Frontal cortex (tissue), 4 donors: ENCODE measurements at places on chromosomes 13 and 19. TPM values are rescaled to one million over a fixed set of nuclear protein-coding genes. Genes with fewer than 3 reads are reported as not detected.

GRCh38 chr19:39864118-39864517 is 17.9 kb upstream of the FBL start:
- DNase-seq: no peak

- no peak for DNase-seq
Observed at GRCh38 chr19:46124638-46125115, at the start of gene IGFL3. TSS of gene IGFL3 (minus strand) at chr19:46124688. CDS start at chr19:46124649, 39 bp downstream.

GRCh38 chr19:50341091-50341564 is 12.0 kb upstream of the KCNC3 start:
- DNase-seq: no peak

- DNase-seq: peak; percentile 89
Observed at GRCh38 chr19:7852851-7853769, 21.1 kb downstream of the PRR36 start.

DNA sequence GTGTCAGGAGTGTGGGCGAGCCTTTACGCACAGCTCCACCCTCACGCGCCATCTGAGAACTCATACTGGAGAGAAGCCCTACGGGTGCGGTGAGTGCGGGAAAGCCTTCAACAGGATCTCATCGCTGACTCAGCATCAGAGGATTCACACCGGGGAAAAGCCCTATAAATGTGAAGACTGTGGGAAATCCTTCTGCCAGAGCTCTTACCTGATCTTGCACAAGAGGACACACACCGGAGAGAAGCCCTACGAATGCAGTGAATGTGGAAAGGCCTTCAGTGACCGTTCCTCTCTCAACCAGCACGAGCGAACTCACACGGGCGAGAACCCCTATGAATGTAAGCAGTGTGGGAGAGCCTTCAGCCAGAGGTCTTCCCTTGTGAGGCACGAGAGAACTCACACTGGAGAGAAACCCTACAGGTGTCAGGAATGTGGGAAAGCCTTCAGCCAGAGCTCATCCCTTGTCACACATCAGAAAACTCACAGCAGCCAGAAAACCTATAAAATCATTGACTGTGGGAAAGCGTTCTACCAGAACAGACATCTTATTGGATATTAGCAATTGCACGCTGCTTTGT is 6.9 kb upstream of the ZNF555 start:
- no peak for DNase-seq

DNA sequence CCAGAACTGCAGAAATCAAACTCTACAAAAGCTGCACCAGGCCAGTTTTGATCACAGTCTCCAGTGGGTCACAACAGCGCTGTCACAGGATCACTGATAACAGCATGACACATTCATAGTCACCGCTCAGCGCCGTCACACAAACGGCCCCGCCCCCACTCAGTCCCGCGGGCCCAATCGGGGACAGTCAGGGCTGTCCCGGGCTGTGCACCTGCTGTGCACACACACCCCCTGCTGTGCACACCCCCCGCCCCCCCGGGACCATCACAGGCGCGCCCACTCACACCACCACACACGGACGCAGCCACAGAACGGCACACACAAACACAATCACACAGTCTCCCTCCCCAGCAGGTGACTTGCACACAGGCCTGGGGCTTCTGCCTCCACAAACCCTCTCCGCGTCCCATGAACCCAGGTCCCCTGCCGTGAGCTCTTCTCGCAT is 435 bp upstream of the ZNF382 start:
- DNase-seq: peak; percentile 61

F10 gene
- 0.82 TPM for total RNA-seq

DNA sequence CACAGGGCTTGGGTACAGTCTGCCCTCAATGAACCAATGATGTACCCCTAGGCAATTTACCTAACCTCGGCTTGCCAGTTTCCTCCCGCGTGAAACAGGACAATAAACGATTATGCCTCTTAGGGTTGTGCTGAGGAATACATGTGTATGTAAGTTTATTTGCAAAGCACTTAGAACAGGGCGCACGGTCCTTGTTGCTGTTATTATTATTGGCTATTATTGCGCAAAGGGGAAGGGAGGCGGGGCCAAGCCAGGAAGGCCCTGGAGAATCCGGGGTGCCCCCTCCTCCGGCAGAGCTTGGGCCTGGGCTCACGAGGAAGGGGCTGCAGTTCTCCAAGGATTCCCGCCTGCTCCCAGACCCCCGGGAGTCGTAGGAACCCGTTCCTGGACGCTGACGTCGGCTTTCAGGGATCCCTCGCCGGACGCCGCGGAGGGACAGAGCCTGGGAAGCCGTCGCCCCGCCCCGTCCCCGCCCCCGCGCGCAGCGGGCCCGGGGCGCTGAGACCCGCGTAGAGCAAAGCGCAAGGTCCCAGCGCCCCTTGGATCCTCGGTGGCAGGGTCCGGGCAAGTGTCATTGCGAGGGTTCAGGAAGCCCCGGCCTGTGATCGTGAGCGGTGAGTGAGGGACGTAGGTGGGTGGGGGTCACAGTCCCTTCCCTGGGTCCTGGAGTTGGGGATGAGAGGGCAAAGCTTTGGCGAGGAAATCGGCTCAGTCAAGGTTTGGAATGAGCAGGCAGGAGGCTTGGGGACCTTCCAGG is at the start of gene TMEM91:
TSS of gene TMEM91 (plus strand) at position 293 of the 757 bp plus-strand sequence. CDS start 1,777 bp downstream, outside the sequence.
- DNase-seq: no peak

DNA sequence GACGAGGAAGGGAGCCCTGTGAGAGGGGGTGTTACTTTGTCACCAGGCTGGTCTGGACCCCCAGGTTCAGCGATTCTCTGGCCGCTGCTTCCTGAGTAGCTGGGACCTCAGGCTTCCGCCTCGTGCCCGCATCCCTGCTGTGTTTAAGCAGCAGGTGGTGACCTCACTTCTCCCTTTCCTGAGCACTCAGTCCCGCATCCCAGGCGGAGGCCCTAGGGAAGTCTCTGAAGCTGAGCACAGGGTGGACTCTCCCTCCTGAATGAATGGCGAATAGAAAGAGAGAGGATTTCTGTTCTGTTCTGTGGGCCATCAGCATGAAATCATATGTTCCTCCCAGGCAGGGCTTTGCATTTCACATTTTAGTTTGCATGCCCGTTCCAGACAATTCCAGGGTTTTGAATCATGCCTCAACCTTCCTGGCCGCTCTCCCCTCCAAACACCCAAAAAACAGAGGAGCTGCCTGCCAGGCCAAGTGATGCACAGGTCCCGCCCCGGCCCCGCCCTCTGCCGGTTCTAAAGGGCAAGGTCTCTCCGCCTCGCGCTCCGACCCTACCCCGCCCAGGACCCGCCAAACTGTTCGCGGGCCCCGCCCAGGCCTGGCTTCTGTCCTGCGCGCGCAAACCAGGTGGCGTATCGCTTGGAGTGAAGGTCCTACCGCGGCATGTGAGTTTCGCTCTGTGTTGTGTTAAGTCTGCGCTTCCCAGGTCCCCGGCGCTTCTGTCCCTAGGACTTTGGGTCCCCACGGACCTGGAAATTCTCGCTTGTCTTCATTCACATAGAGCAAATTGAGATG is 35.1 kb upstream of the ZNF808 start:
- no peak for DNase-seq

DNA sequence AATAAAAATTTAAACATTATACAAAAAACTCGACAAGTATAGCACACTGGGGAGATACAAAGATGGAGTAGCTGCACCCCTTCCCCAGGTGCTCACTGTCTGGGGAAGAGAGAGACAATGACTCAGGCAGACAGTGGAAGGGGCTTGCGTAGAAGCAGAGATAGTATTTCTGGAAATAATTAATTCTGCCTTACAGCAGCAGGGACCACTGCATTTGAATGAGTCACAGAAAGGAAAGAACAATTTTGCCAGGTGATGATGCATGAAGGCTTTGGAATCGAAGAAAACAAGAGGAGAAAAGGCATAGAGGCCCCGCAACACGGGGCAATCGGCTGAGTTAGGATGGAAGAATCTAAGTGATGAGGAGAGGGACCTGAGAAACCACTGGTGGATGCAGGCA is 447.4 kb downstream of the EFNB2 start:
- no peak for DNase-seq

DNA sequence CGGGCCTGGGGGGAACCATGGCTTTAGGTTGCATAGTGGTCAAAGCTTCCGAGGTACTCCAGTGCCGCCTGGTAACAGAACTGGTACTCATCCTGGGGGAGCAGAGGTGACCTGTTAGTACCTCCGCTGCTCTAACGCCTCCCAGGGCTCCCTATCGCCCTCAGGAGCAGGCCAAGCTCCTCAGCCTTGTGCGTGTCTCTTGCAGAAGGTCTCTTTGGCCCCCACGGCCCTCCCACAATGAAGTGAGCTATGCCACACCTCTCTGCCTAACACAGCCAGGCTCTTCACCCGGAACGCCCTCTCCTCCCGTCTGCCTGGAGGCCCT is 133.9 kb downstream of the PTPRS start:
- DNase-seq: no peak

TNFSF13B gene
- 1.6 TPM for total RNA-seq

DNA sequence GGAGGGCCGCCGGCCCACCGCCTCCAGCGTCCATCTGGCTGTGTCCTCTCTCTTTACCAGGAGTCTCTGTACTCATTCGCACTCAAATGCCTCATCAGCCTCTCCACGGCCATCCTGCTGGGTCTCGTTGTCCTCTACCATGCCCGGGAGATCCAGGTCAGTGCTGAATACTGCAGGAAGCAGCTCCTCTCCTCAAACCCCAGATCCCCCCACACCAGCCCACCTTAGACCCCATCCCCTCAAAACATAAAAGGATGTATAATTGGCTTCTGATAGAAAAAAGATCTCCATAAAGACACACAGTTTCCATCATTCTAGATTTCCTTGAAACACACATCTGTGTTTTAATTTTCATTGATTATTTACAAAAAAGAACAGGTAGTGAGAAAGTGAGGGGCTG is 8.1 kb downstream of the KCNN1 start:
- DNase-seq: no peak

DNA sequence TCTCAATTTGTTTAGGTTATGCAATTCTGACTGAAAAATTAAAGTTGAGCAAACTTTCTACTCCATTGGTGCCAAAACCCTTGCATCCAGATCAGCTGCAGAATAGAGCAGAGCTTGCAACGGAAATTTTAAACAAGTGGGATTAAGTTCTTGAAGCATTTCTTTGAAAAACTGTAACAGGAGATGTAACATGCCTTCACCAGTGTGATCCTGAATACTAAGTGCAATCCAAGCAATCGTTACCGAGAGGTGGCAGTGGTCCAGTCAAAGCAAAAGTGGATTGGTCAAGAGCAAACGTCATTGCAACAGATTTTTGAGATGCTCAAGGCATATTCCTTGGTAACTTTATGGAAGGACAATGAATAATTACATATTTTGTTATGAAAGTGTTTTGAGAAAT is 841.1 kb upstream of the SLITRK5 start:
- DNase-seq: no peak

- DNase-seq: no peak
Observed at GRCh38 chr13:90055121-90055520, 1292.4 kb upstream of the MIR17HG start.

FAAP24 gene
- total RNA-seq: 1.6 TPM

DNA sequence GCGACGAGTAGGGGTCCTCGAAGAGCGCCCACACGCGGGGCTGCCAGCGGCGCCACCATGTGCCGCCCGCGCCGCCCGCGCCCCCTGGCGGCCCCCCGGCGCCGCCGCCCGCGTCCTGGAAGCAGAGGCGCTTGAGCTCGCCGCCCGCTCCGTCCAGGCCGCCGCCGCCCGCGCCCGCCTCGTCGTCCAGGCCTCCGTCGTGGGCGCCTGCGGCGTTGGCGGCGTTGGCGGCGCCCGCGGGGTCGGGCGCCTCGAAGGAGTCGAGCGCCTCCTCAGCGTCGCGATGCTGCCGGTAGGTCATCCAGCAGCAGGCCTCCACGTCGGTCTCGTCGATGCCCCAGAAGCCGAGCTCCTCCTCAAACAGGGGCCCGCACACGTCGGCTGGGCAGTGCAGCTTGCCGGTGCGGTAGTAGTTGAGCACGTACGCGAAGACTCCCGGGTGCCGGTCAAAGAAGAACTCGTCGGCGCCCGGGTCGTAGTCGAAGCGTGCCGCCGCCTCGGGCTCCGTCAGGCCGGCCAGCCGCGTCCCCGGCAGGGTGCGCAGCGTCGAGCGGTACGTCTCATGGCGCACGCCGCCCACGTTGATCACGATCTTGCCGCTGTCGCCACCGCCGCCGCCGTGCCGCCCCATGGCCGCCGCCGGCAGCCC is 829 bp downstream of the KCNC3 start:
- DNase-seq: no peak
